ENCODE measurements at places on chromosomes 1 and 21.
A peak's percentile ranks its signal among the peaks of the same experiment; 100 is the strongest.

DNA sequence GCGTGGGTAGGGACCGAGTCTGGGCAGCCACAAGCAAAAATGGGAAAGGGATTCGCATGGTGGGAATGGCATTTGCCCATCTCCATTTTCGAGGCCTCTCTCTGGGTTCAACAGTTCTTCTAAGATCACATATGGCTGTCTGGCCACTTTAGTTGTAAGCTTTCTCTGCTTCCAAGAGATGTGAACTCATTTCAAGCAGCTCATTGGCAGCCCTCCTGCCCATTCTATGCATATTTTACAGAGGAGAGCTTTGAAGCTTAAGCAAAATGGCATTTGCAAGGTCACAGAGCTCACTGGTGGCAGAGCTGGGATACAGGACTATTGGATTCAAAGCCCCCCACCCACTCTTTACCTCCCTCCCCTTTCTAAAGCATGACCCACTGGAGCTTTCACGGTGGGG lies 93.7 kb downstream of the HHIPL2 start:
- no peak for DNase-seq

GRCh38 chr1:5504364-5504740 lies 487.9 kb downstream of the NPHP4 start:
- no peak for DNase-seq

DNA sequence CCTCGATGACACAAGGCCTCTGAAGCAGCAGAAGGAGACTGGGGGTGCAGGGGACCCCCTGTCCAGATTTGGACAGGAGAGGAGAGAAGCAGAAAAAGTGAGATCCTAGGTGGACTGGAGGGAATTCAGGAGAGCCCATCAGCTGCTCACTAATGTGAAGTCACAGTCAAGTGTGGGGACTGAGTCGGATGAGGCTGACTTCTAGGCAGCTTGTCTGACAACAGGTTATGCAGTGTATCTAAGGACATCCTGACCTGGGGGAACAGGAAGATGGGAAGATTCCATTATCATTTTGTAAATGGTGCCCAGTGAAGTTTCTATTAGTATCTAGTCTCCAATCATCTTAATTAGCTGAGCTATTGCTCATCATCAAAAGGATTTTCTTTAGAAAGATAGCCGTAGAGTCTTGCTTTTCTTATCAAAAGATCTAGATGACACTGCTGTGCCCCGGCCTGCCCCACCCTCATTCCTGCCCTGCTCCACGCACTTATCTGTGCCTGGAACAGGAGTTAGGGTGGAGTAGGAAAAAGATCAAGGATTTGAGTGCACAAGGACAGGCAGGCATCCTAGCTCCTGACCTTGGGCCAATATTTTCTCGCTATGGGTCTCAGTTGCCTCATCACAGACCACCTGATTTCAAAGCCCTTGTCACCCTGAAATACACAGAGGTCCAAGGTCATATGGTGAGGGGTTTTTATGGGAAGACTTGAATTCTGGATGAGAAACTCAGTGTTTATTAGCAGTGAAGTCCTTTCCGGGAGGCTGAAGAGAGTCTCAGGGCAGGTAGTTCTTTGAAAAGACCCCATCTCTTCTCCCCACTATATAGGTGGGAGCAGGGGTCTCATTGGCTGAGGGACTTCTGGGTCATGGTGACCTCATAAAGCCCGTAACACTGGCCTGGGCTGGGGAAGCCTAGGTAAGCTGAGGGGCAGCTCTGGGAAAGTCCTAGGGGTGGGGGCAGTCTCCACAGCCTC lies at the start of gene MROH7:
TSS of gene MROH7 (plus strand) at position 924 of the 974 bp plus-strand sequence. CDS start 11,141 bp downstream, outside the sequence.
- DNase-seq, result no peak

GRCh38 chr21:38645282-38645681 lies 147.0 kb upstream of the ERG start:
- peak; percentile 94 for DNase-seq

DNA sequence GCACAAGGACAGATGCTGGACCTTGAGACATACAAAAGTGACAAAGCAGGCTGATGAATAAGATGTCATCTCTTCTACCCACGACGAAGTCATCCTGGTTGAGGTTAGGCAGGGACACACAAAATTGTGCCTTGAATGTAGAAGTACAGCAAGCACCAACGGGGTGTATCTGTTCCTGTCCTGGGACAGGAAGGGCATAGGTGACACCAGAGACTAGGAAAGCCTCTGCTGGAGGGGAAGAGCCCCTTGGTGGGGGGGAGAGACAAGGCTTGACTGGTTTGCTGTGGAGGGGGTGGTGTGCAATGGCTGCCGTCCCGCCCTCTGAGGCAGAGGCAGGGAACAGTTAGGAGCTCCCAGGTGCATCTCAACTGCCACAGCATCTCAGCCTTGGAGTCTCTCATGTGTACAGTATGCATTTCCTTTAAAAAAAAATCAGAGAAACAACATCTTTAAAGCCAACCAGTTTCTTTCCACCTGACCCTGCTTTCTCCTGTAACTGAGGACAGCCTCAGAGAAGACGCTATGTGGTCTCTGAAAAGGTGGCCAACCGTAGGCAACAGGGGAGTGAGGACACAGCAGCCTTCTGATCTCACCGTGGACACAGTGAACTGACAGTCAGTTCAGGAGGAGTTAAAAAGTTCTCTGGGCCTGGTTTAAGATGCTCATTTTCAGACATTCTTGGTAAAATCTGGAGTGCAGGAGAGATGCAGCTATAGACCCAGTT lies 17.7 kb upstream of the GFI1 start:
- no peak for DNase-seq

DNA sequence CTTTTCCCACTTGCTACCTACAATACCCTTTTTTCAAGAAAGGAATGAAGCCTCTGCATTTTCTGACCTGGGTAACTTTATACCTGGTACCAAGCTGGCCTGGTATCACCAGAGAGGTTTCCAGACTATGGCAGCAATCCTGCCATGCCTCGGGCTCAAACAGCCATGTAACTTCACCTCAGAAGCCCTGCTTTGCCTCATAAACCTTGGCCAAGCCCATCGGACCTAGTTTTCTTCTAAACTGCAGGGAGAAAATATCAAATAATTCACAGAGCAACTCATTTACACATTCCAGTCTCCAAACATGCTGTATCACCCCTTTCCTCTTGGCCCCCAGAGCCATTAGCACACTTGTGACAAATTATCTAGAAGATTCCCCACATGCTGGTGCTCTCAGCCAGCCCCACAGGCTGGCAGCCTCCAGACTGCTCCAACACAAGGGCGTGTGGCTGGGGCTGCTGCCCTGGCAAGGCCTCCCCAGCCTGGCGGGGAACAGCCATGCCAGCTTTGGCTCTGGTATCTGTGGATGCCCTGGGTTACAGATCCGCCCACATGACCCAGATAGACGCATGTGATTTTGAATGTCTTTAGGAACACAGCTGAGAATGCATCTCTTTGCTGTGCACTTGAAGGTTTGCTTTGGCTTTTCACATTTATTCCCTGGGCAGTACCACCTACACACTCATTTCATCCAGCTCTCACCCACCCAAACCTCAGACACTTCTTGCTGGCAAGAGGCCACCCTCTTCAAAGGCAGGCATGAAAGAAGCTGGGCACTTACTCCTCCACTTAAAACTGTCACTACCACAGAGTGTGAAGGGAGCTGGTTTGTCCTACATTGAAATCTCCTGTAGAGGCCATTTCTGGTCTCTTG lies 70.0 kb upstream of the BCAR3 start:
- no peak for DNase-seq

DNA sequence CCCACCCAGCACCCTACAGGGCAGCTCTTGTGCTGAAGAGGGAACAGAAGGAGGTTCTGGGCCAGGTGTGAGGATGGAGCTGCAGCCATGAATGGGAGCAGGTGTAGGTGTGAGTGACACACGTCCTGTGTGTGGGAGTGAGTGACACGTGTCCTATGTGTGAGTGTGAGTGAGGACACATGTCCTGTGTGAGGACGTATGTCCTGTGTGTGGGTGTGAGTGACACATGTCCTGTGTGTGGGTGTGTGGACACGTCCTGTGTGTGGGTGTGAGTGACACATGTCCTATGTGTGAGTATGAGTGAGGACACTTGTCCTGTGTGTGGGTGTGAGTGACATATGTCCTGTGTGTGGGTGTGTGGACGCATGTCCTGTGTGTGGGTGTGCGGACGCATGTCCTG lies 26.4 kb downstream of the MEGF6 start:
- no peak for DNase-seq

DNA sequence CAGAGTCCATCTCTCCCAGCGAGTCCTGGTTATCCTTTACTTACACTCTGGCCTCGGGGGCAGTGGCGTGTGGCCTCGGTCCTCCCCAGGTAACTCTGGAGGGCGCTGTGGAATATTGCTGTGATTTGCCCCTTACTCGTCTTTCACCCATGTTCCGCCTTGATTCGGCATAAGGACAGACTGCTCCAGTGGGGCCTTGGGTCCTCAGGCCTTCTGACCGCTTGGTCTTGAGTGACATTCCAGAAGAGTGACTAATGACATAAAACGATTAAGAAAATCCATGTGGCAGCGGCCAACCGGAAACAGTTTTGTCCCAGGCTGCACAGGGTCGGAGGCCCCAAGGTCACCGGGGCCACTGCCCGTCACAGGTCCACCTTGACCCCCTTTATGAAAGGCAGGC lies 11.0 kb downstream of the ICMT start:
- DNase-seq, result no peak

DNA sequence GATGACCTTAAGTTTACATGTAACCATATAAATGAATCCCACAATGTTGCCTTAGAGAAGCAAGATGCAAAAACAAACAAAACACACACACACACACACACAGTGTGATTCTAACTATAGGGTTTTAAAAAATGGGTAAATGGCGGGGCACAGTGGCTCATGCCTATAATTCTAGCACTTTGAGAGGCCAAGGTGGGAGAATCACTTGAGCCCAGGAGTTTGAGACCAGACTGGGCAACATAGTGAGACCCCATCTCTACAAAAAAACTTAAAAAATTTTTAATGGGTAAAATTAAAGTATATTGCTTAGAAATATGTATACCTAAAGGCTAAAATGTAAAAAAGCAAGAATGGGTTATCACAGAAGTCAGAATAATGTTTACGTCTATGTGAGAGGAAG lies 15.8 kb downstream of the KMO start:
- no peak for DNase-seq

- DNase-seq, result no peak
Observed at GRCh38 chr21:44980562-44981489, 41.0 kb downstream of the SLX9 start.

DNA sequence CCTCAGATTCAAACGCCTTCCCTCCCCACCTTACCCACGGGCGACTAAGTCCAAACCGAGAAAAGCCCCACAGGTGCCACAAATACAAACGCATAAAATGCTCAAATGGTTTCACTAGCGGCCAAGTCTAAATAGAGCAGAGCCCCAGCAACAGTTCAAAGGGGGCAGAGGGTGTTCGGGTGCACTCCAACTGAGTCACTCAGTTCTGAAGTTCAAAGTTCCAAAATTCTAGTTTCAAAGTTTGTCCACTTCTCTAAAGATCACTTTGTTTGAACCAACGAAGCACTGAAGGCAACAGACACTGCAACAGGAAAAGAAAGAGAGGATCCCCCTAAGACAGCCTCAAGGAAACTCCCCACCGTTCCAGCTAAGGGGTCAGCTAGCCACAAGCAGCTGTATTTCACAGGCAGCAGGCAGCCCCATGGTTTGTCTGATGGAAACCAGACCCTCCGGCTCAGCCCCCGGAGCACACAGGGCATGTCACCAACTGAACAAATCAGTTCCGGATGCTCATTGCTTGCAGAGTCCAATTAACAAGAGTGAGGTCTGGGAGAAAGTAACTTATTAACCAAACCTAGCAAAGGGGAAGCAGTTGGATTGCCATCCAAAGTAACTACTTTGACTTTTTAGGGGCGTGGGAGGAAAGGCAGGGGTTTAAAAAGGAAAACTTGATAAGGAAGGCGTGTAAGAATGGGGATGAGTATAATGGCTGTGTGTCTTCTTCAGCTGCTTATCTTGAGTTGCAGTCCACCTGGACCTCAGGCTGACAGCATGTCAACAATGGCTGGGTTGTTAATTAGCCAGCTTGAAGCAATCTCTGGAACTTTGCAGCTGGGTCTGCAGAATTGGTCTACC lies 1423.9 kb upstream of the PRMT6 start:
- no peak for DNase-seq

GRCh38 chr1:188070848-188071247 lies 1242.1 kb downstream of the PLA2G4A start:
- DNase-seq, result peak; percentile 14

DNA sequence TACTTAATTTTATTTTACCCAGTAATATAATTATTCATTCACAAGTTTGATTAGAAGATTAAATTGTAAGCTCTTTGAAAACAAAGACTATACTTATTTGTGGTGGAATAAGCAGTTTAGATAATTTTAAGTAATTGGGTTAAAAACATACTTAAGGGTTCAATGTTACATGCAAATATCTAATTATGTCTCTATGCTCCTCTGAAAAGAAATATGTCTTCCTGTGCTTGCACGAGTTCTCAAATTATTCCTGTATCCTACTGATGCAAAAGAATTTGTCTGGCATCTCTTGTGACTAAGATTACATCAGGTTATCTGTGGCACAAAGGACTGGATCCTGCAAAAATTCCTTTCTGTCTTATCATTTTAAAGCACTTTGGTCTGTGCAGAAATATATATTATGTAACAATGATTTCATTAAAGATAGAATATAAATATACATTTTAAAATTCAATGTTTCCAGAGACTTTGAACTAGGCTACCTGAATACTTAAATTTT lies 416.7 kb downstream of the COL11A1 start:
- no peak for DNase-seq

GRCh38 chr1:29802181-29803068 lies 566.1 kb downstream of the PTPRU start:
- DNase-seq, result no peak

- no peak for DNase-seq
Observed at GRCh38 chr1:172832006-172832725, 173.3 kb downstream of the FASLG start.

GRCh38 chr1:16721871-16722641 lies 18.3 kb upstream of the RNU1-4 start:
- no peak for DNase-seq

GRCh38 chr1:66605419-66605997 lies 71.6 kb downstream of the SGIP1 start:
- no peak for DNase-seq

DNA sequence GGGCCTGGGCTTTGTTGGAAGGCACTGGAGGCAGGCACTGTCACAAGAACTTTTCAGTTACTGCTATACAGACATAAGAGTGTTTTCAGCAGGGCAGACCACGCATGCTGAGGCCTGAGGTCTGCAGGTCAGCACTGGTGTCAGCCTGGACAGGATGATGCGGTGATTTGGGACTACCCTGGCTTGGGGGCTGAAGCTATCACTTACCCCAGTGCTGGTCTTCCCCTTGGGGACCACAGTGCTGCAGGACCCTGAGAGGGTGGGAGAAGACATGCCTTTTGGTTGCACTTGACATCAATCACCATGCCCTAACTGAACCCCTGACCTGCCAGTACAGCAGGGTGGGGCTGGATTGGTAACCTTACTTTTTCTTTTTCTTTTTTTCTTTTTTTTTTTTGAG lies 9.2 kb downstream of the DMRTB1 start:
- no peak for DNase-seq

- DNase-seq, result no peak
Observed at GRCh38 chr1:37399205-37399604, 75.2 kb upstream of the ZC3H12A start.

GRCh38 chr1:225882694-225883615 lies 775 bp upstream of the TMEM63A start:
- peak; percentile 55 for DNase-seq

- DNase-seq, result no peak
Observed at GRCh38 chr21:29371464-29371863, 72.7 kb downstream of the BACH1 start.

- no peak for DNase-seq
Observed at GRCh38 chr1:230575886-230576500, 66.3 kb upstream of the COG2 start.

GRCh38 chr1:200458780-200459179 lies 48.9 kb upstream of the ZNF281 start:
- DNase-seq, result no peak

- DNase-seq, result no peak
Observed at GRCh38 chr1:26959722-26960624, at the start of gene KDF1. KDF1 (minus strand) TSS chr1:26960468; CDS start chr1:26952380, 8,088 bp downstream.
